ENCODE measurements at places on chromosomes 11 and 22.

GRCh38 chr11:66981976-66982578 lies 7.0 kb downstream of the C11orf86 start:
- no peak for DNase-seq

- no peak for DNase-seq
Observed at GRCh38 chr11:121703201-121703600, 250.4 kb upstream of the SORL1-AS1 start.

- DNase-seq = no peak
Observed at GRCh38 chr11:74819400-74819799, 70.8 kb downstream of the RNF169 start.

DNA sequence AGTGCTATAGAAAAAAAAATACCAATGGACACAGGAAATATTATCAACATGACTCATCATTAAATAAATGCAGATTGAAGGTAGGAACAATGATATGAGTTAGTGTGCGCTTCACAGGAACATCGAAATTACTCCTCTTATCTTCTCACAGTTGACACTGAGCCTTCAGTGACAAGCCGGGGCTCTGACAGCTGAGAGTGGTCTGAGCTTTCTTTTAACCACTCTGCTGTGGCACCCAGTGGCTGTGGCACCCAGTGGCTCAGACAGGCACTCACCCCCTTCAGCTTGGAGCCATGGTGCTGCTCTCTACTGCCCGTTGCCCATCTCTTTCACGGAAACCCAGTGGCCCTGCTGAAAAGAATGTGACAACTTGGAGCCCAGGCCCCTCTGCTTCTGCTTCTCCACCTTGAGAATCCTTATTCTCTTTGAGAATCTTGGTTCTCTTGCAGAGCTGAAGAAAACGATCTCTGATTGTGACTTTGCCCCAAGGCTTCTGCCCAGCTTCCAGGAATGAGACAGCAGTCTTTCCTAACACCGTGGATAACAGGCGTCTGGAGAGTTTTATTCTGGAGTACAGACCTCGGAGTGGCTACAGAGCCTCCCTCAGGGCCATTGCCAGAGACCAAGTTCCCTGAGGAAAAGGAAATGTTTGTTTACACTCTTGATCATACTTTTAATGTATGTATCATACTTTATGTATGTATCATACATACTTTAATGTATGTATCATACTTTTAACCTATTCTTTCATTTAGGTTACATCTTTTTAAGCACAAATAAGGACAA lies 37.1 kb upstream of the OR8B8 start:
- DNase-seq = no peak

GRCh38 chr11:19777039-19777376 lies 64.4 kb downstream of the NAV2 start:
- DNase-seq = no peak

DNA sequence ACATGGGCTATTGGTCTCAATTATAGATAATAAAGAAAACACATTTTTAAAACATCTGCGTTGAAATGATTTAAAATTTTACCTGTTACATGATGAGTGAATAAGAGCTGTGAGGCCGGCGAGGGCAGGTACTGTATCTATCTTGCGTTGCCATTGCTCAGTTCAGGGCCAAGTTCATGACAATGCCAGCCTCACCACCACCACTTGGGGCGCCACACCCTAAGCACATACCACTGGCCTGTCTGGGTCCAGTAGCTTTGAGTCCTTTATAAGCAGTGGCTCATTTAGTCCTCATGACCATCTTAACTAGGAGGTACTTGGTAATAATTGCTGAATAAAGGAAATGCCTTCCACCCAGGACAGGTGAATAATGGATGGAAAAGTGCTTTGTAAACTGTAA lies 14.5 kb upstream of the MB start:
- peak; percentile 74 for DNase-seq
